ENCODE measurements at places on chromosomes 2 and 18.

GRCh38 chr2:29706171-29706720 is 215.1 kb downstream of the ALK start:
- no peak for DNase-seq

GRCh38 chr18:48279312-48279711 is 129.9 kb downstream of the ZBTB7C start:
- no peak for DNase-seq

GRCh38 chr2:85590950-85591349 is 4.6 kb upstream of the RNF181 start:
- DNase-seq, result no peak

- no peak for DNase-seq
Observed at GRCh38 chr2:196383799-196384198, 212.4 kb upstream of the STK17B start.

GRCh38 chr2:61510674-61511671 is 27.2 kb downstream of the XPO1 start:
- no peak for DNase-seq

- no peak for DNase-seq
Observed at GRCh38 chr2:167411367-167411766, 523.1 kb downstream of the XIRP2 start.

- DNase-seq, result no peak
Observed at GRCh38 chr2:2947406-2947805, 430.2 kb downstream of the EIPR1 start.

DNA sequence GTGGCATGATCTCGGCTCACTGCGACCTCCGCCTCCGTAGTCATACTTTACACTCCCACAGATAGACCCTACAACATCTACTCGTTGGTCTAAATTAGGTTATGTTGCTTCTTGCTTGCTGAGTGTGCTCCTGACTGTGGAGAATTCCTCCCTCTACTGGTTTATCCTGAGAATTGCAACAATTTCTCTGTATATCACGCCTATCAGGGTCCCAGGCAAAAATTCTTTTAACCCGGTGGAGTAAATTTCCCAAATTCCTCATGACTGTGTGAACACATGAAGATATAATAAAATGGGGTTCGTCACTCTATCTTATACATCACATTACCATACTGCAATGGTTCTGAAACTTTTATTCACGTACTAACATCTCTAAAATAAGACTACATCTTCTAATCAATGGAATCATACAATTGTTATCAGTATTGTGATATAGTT is 156.7 kb downstream of the EVA1A start:
- DNase-seq, result no peak

- DNase-seq, result no peak
Observed at GRCh38 chr18:11005528-11005927, 143.8 kb downstream of the PIEZO2 start.
